Spleen (tissue), 13 donors: ENCODE measurements at places on chromosomes 12 and 14. TPM values are rescaled to one million over a fixed set of nuclear protein-coding genes. Genes with fewer than 3 reads are reported as not detected.

The ITGB7 gene
- 62.5 TPM for polyA plus RNA-seq

The BLOC1S1 gene
- 304 TPM for polyA plus RNA-seq

The PELI2 gene
- 2.5 TPM for polyA plus RNA-seq

DNA sequence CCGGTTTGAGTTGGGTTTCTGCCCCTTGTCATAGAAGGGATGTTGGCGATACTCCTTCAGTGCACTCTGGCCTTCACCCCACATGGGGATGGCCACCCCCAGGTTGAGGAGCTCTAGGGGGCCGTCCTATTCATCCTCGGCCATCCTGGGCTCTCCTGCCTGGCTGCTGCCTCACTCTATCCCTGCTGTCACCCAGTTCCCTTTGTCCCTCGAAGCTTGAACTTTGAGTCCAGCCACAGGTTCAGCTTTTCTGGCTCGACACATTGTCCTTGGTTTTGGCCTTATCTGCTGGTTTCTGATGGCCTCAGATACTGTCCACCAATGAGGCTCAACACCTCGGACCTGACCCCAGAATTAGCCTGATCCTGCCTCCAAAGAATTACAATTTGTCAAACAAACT, 58.6 kb downstream of the C14orf132 start:
- DNase-seq: no peak

- no peak for DNase-seq
Observed at GRCh38 chr12:78037707-78038106, 207.0 kb downstream of the NAV3 start.

- DNase-seq: no peak
Observed at GRCh38 chr12:74689071-74689655, 151.5 kb downstream of the ATXN7L3B start.

DNA sequence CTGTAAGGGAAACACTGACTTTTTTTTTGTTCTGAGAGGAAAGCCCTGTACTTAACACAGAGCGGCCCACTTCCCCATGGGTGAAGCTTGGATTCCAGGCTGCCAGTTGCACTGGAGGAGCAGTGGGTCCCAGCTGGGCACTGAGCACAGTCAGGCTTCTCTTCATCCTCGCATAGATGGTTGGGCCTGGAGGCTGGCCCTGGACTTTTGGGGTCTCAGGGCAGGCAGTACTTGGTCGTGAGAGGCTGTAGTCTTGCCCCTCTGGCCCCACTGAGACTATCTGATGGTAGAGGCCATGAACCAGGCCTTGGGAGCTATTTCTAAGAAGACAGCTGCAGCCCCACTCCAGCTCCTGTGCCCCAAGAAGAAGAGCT, 6.2 kb upstream of the LHX5 start:
- no peak for DNase-seq

DNA sequence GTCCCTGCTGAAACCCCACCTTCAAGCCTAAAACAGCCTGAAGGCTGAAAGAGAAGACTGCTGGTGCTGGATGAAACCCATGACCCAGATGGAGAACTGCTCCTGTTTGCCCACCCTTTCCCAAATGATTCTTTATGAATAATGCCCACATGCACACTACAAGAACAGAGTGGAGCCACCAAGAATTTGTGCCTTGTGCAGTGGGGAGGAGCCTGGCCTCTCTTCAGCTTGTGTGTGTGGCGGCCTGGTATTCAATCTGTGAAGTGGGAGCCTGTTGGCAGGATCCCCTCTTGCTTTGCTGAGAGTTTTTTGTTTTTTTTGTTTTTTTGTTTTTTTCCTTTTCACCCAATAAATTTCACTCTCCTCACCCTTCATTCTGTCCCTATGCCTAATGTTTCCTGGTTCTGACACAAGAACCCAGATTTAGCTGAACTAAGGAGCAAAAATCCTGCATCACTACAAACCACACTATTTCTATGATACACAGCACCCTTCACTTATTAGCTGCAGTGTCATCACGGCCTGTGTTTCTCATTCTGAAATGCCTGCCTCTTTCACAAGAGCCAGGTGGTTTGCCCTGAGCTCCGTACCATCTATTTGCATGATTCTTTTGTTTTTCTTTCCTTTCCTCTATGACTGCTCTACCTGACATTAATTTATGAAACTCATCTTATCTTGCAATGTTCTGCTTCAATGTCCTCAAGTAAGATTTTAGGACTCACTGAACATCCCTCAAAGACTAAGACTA, 585.5 kb upstream of the ATXN7L3B start:
- no peak for DNase-seq

GRCh38 chr12:92488735-92489134, 214.1 kb upstream of the PLEKHG7 start:
- no peak for DNase-seq

GRCh38 chr12:114665411-114666260, 18.3 kb downstream of the TBX3 start:
- no peak for DNase-seq
